ENCODE measurements at places on chromosomes 12 and 14.

- no peak for DNase-seq
Observed at GRCh38 chr14:90444077-90444696, 47.4 kb downstream of the CALM1 start.

- peak; percentile 42 for DNase-seq
Observed at GRCh38 chr12:93803424-93803807, 126.2 kb downstream of the CRADD start.

- no peak for DNase-seq
Observed at GRCh38 chr14:72332046-72332445, 399.8 kb downstream of the RGS6 start.

DNA sequence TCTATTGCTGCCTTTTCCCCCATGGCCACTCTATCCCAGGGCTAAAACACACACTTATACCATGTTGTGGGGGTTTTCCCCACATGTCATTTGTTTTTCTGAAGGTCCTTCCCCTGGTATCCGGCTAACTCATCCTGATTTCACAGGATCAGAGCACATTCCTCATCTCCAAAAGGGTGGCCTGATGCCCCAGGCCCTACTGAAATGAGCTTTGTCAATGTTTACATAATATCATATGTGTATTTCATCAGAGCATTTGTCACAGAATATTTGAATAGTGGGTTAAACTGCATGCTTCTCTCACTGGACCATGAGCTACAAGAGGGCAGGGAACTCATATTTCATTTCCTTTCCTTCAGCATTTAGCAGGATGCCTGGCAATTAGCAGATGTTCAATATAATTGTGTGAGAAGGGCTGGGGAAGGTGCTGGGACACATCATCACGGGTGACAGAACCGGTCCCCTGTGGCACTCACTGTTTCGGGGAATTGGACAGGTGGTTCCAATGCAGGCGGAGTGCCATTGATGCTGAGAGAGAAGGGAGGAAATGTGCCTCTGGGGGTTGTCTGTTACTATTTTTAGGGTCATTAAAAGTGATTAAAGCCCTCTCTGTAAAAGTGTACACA lies 26.8 kb downstream of the EMP1 start:
- DNase-seq, result peak; percentile 71

DNA sequence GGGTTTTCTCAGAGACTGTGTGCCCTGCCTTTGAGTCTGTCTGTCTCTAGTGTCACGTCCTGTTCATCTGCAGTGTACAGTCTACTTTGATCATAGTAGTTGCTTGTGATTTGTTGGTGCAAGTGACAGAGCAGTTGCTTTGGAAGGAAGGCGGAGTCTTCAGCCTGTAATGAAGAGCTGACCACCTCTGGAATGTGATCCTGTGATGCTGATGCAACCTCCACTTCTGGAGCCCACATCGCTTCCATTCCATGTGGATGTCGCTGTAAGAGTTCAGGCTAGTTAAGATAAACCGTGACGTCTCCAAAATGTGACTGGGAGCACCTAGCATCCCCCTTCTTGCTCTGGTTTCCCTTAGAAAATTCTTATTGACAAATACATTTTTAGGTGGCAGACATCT lies 51.8 kb downstream of the PELI2 start:
- DNase-seq, result no peak

GRCh38 chr14:57746563-57746962 lies 119.3 kb downstream of the SLC35F4 start:
- DNase-seq, result no peak

GRCh38 chr14:96119947-96120346 lies 80.8 kb downstream of the C14orf132 start:
- no peak for DNase-seq

- DNase-seq, result no peak
Observed at GRCh38 chr14:67725171-67725570, 23.5 kb downstream of the RDH12 start.

DNA sequence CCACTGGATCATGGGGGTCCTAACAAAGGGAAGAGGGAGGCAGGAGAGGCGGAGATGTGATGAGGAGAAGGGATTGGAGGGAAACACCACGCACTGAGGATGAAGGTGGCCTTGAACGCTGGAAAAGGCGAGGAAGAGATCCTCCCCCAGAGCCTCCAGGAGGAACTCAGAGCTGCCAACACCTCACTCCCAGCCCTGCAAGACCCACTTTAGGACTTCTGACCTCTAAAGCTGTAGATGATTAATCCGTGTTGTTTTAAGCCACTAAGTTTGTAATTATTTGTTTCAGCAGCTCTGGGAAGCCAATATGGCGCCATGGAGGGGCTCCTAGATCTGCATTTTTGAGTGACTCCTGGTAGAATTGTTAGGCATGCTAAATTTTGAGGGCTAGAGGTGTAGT lies 74.6 kb upstream of the CEP83 start:
- no peak for DNase-seq

- no peak for DNase-seq
Observed at GRCh38 chr14:47785058-47785457, 109.7 kb upstream of the MDGA2 start.

GRCh38 chr12:54134850-54135249 lies 53.9 kb downstream of the SMUG1 start:
- DNase-seq, result no peak

GRCh38 chr12:92762773-92763172 lies 60.0 kb downstream of the PLEKHG7 start:
- DNase-seq, result no peak

GRCh38 chr12:107091381-107091780 lies 2.0 kb downstream of the CRY1 start:
- DNase-seq, result peak; percentile 6

DNA sequence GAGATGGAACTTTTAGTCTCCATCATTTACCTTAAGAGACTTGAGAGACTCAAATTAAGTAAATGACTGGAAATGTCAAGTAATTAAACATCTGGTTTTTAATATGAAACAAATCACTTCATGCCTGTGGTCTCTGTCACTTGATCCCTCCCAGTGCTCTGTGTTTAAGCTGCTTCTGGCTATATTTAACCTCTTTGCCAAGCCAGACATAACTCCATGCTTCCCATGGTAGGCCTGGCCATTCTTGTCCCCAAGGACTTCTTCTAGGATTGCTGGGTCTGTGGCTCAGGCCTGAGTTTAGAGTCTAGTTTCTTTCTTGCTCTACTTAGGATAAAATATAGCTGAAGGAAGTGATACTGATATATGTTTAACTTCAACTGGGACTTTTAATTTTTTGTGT lies 1013.6 kb downstream of the FLRT2 start:
- no peak for DNase-seq

GRCh38 chr14:93970585-93970964 lies 5.8 kb downstream of the ASB2 start:
- DNase-seq, result no peak

DNA sequence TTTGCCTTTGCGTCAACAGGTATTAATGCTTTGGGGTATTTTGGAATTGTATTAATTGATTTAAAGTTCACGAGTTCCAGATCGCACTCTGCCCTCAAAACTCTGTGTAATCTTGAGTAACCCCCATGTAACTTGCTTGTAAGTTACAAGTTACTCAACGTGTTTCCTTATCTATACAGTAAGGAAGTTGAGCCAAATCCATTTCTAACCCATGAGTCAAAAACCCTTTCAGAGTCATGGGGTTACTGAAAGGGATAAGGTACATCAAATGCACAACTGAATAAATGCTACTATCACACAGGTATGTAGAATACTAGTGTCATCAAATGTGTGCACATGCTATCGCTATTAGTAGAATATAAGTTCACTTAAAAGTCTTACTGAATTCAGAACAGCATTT lies 28.6 kb upstream of the ADAMTS20 start:
- no peak for DNase-seq

DNA sequence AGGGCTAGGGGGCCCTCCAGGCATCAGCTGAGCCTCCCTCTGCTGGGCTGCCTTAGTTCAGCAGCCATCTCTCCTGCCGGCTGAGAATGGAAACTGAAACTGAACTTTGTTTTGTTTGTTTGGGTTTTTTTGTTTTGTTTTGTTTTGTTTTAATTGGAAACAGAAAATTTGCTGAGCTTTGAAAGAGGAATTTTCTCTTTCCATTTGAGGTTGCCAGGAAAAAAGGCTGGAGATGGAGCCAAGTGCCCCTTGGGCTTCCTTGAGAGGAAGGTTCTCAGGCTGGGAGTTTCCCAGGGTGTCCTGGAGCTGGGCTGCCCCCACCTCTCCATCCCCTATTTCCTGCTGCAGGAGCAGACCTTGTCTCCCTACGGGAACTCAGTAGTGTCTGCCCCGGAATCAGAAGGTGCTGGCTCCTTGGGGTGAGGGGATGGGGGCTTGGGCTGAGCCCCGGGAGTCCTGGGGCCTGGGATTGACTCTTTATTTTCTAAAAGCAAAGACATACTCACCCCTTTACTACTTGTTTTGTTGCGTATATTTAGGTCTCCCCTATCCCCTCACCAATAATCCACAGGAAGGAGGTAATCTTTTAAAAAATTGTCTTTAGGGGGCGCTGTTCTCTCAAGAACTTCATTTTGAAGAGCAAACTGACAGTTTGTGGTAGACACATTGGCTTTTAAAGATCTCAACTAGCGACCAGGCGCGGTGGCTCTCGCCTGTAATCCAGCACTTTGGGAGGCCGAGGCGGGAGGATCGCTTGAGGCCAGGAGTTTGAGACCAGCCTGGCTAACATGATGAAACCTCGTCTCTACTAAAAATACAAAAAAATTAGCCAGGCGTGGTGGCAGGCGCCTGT lies 21.3 kb upstream of the OASL start:
- DNase-seq, result peak; percentile 68

GRCh38 chr12:113253532-113254285 lies 32.4 kb downstream of the TPCN1 start:
- no peak for DNase-seq

- peak; percentile 43 for DNase-seq
Observed at GRCh38 chr14:54737132-54737711, 165.4 kb downstream of the GCH1 start.

GRCh38 chr12:507391-507796 lies 47.7 kb downstream of the B4GALNT3 start:
- no peak for DNase-seq

- DNase-seq, result no peak
Observed at GRCh38 chr14:100629098-100629497, 41.9 kb upstream of the BEGAIN start.

- peak; percentile 77 for DNase-seq
Observed at GRCh38 chr14:104687601-104688504, 1.6 kb upstream of the INF2 start.

- no peak for DNase-seq
Observed at GRCh38 chr14:39731912-39732311, 299.7 kb upstream of the FBXO33 start.

DNA sequence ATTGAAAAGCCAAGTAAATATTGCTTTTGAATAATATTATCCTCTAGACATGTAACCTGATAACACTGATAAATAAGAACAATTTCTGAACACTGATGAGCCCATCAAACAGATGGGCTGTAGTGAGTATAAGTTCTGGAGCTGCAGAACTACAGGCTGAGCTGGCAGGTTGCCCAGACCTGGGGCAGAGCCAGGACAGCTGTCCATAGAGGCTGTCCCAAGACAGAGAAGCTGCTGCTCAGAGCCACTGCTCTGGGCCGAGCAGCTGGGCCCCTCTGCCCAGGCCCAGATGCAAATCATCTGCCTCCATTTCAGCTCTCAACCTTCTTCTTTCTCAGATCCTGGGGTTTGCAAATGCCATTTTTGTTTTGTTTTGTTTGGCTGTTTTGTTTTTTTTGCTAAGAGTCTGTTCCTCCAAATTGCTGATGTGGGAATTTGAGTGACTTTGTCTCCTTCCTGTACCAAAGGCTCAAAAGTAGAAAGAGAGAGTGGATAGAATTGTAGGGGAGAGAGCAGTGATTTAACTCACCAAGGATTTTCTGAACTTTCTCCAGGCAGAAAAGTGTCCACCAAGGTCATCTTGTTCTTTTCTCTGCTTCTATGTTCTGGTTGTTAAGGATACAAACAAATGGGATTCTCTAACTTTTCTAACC lies 4.0 kb upstream of the TESPA1 start:
- DNase-seq, result no peak

GRCh38 chr14:94685681-94686485 lies 73.7 kb downstream of the SERPINA3 start:
- DNase-seq, result no peak

DNA sequence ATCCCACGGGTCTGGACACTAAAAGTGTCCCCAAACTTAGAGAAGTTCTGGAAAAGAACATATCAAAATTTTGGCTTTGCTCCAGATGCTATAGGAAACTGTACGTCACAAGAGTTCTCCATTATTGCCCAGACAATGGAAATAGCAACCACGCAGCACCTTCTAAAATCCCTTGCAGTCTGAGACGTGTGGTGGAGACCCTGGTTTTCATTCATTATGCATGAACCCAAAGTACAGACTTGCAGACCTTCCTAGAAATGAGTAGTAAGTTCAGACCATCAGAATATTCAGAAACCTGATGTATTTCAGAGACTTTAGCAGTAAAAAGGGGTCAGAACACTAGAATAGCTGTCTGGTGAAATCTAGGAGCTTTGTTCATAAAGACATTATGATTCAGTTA lies 50.0 kb upstream of the BCL2L14 start:
- no peak for DNase-seq

DNA sequence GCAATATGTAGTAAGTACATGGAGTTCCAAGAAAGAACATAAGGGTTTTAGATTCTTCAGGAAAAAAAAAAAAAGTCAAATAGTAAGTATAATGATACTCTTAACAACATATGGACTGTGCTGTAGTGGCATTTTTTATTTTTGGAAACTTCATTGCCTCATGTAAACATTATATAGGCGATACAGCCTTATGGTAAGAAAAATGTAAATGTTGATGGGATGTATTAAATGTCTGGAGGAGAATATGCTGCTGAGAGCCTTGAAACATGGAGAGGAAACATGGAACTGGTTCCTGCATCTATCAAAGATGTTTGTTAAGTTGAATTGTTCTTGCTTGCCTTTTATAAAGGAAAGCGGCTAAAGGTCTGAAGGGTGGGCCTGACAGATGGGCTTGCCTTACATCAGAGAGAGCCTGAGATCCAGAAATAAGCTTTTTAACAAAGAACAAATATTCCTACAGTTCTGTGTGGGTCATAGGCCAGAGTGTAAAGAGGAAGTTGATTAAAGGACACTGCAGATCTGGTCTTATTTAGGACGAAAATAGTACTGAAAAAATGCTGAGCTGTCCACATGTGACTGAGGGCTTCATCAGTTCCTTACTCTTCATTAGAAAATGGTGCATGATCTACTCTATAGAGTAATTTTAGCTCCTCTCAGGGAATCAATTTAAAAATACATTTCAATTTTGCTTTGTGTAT lies 448.1 kb upstream of the DCN start:
- no peak for DNase-seq

- no peak for DNase-seq
Observed at GRCh38 chr14:64423987-64424386, 35.8 kb downstream of the MTHFD1 start.

- DNase-seq, result peak; percentile 84
Observed at GRCh38 chr12:121776190-121777098, 17.0 kb downstream of the RHOF start.

DNA sequence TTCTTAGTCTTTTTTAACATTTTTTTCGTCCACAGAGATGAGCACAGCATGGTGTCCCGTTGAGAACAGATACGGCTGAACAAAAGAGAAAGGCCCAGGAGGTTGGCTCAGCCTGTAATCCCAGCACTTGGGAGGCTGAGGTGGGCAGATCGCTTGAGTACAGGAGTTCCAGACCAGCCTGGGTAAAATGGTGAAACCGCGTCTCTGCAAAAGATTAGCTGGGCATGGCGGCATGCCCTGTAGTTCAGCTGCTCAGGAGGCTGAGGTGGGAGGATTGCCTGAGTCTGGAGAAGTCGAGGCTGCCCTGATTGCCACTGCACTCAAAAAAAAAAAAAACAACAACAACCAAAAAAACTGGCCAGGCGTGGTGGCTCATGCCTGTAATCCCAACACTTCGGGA lies 5.9 kb upstream of the EP400 start:
- no peak for DNase-seq

GRCh38 chr12:51341251-51342007 lies 5.0 kb downstream of the CELA1 start:
- peak; percentile 77 for DNase-seq

- no peak for DNase-seq
Observed at GRCh38 chr14:81728447-81728846, 194.8 kb upstream of the SEL1L start.
